ENCODE measurements at places on chromosomes 7 and 10.

DNA sequence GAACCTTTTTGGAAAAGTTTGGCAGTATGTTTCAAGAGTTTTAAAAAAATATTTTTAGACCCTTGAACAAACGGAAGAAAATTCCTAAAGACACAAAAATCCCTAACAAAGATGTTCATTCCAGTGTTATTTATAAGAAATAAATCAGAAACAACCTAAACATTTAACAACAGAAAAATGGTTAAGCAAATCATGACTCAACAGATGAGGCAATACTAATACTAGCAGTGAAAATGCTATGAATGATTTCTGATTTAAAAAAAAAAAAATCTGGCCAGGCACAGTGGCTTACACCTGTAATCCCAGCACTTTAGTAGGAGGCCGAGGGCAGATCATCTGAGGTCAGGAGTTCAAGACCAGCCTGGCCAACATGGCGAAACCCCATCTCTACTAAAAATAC, 61.0 kb downstream of the ARHGAP12 start:
- no peak for DNase-seq

- DNase-seq, result no peak
Measured at GRCh38 chr7:149598721-149599308, 101.2 kb upstream of the ZNF746 start.

GRCh38 chr10:91601212-91601611, 31.7 kb downstream of the PPP1R3C start:
- DNase-seq, result no peak

DNA sequence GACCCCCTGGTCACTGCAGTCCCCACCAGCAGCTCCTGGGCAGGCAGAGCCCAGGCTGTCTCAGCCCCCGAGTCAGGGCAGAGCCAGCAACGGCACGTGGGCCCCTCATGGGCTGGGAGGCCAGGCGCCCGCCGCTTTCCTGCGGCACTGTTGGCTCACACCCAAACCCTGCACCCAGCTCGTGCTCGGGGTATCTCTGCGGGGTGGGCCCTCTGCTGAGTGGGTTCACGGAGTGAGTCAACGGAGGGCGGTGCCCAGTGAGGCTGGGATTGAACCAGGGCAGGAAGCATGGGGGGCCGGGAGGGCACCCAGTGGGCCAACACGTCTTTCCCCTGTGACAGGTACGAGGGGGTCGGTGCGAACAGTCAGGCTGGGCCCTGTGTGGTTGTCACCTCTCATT, 28.9 kb downstream of the ADAP1 start:
- DNase-seq, result no peak

GRCh38 chr10:6409971-6410643, 170.0 kb downstream of the PRKCQ start:
- DNase-seq, result no peak

DNA sequence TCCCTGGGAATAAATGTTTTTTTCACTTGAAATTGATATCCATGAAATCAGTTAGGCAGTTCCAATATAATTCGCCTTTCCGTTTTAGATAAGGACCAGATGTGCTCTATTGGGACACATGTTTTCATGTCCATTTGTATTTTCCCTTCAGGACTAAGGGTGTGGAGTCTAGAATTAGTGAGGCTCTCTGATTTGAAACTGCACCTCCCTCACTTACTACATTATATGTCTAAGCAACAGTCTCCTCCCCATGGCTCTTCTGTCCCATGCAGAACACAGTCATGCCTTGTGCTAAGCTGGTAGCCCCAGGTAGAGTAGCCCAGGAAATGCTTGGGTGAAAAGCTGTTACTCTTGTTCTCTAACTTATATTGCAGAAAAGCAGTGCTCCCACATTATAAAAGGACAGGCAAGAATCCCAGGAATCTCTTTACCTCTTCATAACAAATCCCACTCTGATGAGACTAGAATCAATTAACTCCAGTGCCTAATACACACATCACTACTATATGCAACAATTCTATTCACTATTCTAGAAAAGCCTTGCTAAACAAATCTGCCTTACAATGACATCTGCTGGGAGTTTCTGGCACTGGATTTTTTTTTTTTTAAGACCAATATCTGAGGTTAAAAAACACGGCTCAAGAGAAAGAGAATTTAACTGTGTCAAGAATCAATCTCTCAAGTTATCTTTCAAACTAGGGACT, 293.9 kb downstream of the SNX13 start:
- DNase-seq, result no peak

All from NCI-H2029 treated with DMSO at 0.1 percent for 48 hours (cell line).